Activated CD4-positive, alpha-beta memory T cell treated with anti-CD3 and anti-CD28 coated beads for 36 hours (primary cell): ENCODE measurements at places on chromosomes 3 and 15.

DNA sequence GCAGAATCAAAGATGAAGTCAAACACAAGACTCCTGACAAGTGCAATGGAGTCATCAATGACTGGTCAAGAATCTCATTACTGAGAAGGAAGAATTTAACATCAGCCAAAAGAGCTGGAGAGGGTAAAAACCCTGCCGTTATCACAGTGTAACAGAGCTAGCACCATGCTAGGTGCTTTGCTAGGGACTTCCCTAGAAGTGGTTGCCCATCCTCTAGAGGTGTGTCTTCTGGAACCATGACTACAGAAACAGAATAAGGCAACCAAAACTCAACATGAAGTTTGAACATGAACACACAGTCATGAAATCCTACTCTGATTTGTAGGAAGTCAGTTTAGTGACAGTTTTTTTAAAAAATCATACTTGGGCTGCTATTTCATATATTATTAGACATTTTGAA, 9.5 kb downstream of the ACAD11 start:
- no peak for DNase-seq

DNA sequence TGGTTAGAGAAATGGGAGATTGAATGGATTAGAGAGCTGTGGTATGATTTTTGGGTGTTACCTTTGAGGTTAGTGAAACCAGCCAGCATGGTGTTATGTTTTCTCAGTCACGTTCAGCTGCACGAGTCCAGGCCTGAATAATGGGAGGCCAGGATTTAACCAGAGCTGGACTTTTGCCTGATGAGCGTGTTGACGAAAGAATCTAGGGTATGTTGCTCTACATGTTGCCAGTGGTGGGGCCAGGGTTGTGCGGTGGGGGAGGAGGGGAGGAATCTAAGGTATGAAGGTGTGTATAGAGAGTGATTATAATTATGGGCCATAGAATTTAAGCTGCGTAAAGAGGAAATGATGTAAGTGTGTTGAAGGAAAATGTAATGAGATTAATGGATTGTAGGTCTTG, 22.8 kb downstream of the MINDY2 start:
- no peak for DNase-seq

- DNase-seq = no peak
Measured at GRCh38 chr3:158120330-158120729, 10.4 kb downstream of the RSRC1 start.

- no peak for DNase-seq
Measured at GRCh38 chr3:196198081-196198675, 13.0 kb downstream of the ZDHHC19 start.

GRCh38 chr15:74799856-74800558, 12.6 kb upstream of the LMAN1L start:
- DNase-seq = peak; percentile 93

- DNase-seq = no peak
Measured at GRCh38 chr15:57704441-57704840, 2.1 kb upstream of the POLR2M start.

DNA sequence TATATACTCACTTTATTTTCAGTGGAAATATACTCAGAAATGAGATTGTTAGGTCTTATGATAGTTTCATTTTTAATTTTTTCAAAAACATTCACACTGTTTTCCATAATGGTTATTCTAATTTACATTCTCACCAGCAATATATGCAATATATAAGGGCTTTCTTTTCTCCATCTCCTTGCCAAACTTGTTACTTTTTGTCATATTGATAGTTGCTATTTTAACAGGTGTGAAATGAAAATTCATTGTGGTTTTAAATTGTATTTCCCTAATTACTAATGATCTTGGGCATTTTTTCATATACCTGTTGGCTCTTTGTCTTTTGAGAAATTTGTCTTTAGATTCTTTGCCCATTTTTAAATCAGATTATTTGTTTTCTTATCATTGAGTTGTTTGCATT, 325.2 kb downstream of the DIPK2A start:
- DNase-seq = no peak

GRCh38 chr3:101725194-101725889, 928 bp downstream of the CEP97 start:
- peak; percentile 54 for DNase-seq

DNA sequence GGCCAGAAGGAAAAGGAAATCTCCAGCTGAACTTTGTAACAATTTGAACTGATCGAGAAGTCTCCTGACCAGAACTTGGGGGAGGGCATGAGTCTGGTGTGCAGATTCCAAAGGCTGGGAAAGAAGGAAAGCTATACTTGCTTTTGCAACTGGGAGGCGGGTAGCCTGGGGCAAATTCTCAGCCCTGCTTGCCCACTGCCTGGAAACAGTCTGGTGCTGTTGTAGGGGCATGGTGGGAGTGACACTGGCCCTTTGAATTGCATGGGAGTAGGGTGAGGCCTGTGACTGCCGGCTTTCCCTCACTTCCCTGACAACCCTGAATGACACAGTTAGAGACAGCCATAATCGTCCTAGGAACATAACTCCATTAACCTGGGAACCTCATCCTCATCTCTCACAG, 114.0 kb upstream of the POU1F1 start:
- DNase-seq = no peak

GRCh38 chr3:146227486-146227885, 23.4 kb downstream of the PLSCR4 start:
- no peak for DNase-seq

DNA sequence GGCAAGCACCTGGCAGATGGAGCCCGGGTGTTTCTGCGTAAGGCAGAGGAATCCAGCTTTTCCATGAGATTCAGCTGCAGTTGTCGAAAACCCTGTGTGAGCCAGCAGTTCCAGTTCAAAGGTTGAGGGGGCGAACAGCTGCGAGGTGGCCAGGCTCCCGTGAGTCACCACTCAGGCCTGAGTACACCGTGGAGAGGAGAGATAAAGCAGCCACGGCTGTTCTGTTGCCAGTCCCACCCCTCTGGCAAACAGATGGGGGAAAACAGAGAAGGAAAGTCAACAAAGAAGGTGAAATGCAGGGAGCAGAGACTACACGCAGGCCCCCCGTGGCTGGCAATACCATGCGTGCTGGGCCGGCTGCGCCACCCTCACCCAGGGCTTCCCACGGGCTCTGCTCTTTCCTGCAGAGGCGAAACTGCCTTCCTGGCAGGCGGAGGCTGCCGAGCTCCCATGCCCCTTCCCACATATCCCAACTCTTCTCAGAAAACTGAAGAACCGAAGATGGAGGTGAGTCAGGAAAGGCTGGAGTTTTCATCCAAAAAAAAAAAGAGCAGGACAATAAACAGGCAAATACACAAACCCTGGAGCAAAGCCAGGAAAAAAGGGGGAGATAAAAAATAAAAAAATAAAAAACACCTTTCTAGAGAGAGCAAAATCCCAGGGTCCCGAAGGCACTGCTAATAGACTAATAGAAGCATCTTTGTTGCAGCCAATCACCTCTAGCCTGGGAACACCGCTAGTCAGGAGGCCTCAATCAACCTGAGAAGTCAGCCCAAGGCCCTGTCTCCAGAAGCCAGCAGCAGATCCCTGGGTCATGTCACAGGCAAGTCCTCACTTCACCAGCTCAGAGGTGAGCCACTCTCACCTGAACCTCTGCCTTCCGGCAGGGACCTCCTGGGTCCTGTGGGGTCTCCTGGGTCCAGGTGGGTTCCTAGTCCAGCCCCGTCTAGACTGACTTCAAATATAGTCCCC, 37.7 kb downstream of the FAM174B start:
- DNase-seq = no peak

GRCh38 chr15:50641318-50641717, 45.3 kb downstream of the TRPM7 start:
- DNase-seq = no peak

DNA sequence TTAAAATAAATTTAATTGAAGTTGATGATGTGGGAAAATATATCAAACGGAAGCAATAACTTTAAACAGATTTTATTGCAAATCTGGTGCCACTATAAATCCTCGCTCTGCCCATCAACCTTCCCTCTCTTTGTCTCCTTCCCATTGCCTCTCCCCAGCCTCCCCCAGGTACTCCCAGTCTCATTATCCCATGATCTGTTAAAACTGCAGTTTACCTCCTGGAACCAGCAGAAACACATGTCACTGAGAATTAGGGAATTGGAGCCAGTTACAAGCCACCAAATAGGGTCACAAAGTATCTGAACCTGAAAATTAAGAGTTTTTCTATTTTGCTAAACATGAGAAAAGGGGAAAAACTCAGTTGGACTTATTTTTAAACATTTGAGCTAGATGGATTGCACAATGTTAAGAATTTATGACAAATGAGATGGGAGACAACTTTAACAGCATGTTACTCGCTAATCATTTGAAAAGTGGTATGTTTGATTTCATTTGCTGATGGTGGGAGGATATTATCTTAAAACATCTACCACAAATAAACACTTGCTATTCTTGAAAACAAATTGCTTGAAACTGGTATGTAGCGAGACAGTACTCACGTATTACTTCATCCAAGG, 2.4 kb downstream of the PLCH1 start:
- DNase-seq = no peak
